ENCODE measurements at places on chromosomes 12 and 14. TPM values are rescaled to one million over a fixed set of nuclear protein-coding genes. Genes with fewer than 3 reads are reported as not detected.

GRCh38 chr12:130145731-130146130 is 16.5 kb upstream of the FZD10 start:
- DNase-seq, result no peak

GRCh38 chr12:125203145-125203765 is 138.0 kb downstream of the AACS start:
- DNase-seq, result no peak

GRCh38 chr12:109302358-109302757 is 6.7 kb downstream of the FOXN4 start:
- no peak for DNase-seq

- no peak for DNase-seq
Observed at GRCh38 chr12:111757361-111758119, 9.2 kb upstream of the ALDH2 start.

DNA sequence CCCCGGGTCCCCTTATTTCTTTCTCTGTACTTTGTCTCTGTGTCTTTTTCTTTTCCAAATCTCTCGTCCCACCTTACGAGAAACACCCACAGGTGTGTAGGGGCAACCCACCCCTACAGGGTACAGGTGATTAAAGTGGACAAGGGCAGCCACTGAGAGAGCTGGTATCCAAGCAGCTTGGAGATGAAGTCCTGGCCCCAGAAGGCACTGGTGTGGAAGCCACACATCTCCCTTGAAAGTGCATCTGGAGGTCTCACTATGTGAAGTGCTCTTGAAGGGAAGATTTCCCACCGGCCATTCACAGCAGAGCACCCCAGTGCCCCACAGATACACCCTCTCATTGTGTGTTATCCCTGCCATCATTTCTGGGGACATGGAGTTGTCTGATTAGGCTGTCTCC is 6.3 kb upstream of the BICD1 start:
- DNase-seq, result no peak

GRCh38 chr14:65170768-65171507 is 68.6 kb upstream of the MAX start:
- DNase-seq, result no peak

DNA sequence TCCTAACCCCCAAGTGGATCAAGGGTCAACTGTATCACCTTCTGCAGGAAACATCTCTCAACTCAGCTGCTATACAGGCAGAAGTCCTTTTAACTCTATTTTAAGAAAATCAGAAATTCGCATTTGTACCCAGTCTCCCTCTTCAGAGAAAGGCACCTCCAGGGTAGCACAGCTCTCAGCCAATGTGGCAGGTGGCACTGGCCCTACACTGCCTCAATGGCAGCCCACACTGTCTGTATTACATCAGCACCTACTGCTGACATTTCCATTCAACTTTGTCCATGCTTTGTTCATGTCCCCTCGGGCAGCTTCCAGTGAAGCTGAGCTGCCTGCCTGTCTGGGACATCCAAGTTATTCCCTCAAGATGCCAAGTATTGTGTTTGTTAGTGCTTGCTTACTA is 8.8 kb downstream of the SPTSSA start:
- DNase-seq, result no peak

DNA sequence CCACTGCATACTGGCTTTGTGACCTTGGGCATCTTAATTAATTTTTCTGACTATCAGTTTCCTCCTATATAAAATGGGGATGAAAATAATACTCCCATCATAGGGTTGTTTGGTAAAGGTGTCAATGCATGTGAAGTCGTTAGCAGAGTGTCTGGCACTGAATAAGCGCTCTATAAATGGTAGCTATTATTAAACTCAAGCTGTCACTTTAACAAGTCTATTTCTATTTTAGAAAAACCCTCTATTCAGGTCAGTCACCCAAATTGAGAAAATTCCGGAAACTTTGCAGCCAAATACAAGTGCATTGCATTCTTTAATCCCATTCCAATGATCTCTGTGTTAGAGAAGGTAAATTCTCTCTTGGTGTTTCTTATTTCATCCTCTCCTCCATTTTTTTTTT is 363.1 kb downstream of the SYT1 start:
- DNase-seq, result no peak

DNA sequence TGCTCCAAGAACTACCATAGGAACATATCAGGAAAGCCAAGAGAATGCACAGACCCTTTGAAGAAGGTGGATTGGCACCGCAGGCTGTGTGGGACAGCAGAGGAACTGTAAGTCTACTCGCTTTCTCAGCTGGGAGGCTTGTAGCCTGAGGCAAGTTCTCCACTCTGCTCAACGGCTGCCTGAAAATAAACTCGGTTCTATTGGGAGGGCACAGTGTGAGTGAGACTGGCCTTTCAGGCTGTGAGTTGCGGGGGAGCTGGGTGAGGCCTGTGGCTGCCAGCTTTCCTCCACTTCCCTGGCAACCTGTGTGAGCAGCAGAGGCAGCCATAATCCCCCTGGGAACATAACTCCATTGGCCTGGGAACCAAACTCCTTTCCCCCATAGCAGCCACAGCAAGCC is 132.1 kb downstream of the ANKS1B start:
- DNase-seq, result no peak

- DNase-seq, result peak; percentile 90
Observed at GRCh38 chr12:47820631-47821345, 1.1 kb upstream of the HDAC7 start.

DNA sequence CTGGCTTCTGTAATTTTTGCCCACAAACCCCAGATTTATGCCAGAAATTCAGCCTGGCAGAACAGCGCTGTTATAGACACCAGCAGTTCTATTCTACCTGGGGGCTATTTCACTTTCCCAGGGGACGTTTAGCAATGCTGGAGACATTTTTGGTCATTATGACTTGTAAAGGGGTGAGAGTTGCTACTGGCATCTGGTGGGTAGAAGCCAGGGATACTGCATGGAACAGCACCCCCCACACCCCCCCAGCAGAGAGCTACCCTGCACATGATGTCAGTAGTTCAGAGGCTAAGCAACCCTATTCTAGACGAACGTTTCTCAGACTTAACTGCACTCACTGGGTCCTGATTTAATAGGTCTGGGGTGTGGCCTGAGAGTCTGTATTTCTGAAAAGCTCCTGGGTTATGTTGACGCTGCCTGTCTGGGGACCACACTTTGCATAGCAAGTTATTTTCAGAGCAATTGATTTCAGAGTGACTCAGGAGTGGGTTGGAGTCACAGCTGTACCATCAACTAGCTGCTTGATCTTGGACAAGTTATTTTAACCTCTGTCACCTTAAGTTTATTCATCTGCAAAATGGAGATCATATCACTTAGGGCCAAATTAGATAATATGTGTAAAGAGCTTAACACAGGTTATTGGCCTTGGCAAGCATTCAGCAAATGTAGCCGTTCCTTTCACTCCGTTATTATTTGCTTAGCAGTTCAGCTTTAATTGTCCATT is 48.5 kb downstream of the CHST11 start:
- no peak for DNase-seq

DNA sequence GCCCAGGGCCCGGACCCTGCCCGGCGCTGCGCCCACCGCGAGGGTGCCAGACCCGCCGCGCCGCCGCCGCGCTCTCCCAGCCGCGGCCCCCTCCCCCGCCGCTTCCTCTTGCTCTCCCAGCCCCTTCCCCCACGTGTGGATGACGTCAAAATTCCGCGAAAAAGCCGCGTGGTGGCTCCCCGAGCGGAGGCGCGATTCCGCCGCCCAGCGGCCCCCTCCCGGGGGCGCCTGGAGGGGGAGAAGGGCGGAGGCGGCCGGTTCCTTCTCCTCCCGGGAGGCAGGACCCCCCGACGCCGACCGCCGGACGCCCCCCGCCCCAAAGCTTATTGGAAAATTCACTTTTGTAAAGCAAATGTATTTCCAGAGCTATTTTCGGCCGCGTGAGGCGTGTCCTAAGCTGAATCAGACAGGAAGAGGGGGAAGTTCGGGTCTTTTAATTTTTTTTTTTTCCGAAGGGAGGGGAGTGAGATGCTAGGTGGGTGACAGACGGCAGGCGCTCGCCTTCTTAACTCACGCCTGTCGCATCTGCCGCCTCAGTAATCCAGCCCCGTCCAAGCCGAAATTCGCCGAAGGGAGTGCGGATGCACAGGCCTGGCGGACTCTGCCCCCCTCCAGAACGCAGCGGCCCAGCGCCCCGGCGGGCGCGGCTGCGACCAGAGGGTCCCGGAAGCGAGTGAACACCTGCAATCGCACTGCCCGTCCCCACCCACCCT is 4.1 kb upstream of the CCND2 start:
- DNase-seq, result no peak

DNA sequence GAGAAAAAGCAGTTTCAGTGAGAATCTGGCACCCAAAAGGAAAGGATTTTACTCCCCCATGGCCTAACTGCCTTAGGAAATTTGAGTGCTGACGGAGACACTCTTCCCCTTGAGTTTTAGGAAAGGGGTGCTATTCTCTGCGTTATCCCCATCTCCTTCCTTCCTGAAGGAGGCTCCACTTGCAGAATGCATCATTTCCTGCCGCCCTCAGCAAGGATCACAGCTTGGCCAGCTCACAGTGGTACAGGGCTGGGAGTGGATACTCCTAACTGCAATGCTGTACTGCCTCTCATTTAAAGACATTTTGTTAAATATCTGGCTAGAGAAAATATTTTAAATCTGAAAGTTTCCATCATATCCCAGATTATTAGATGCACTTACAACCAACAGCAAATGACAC is 33.0 kb downstream of the RDH12 start:
- DNase-seq, result no peak

GRCh38 chr12:34097213-34097612 is 74.9 kb downstream of the ALG10 start:
- DNase-seq, result no peak

GRCh38 chr14:60221457-60221856 is 27.6 kb upstream of the PPM1A start:
- no peak for DNase-seq

GRCh38 chr14:70718383-70719118 is 76.8 kb downstream of the TTC9 start:
- no peak for DNase-seq

DNA sequence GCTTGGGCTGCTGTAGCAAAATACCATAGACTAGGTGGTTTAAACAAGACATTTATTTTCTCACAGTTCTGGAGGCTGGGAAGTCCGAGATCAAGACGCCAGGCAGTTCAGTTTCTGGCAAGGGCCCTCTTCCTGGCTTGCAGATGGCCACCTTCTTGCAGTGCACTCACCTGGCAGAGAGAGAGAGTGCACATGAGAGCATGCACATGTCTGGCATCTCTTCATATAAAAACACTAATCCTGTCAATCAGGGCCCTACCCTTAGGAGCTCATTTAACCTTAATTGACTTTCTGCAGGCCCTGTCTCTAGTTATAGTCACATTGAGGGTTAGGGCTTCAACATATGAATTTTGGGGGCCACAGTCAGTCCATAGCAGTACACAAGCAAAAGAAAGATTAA is 12.4 kb upstream of the EVL start:
- no peak for DNase-seq

- no peak for DNase-seq
Observed at GRCh38 chr14:64830961-64831360, 48.7 kb downstream of the SPTB start.

GRCh38 chr12:120539303-120539702 is 5.1 kb downstream of the RNF10 start:
- no peak for DNase-seq

- no peak for DNase-seq
Observed at GRCh38 chr14:66003082-66003730, 483.0 kb upstream of the CCDC196 start.

DNA sequence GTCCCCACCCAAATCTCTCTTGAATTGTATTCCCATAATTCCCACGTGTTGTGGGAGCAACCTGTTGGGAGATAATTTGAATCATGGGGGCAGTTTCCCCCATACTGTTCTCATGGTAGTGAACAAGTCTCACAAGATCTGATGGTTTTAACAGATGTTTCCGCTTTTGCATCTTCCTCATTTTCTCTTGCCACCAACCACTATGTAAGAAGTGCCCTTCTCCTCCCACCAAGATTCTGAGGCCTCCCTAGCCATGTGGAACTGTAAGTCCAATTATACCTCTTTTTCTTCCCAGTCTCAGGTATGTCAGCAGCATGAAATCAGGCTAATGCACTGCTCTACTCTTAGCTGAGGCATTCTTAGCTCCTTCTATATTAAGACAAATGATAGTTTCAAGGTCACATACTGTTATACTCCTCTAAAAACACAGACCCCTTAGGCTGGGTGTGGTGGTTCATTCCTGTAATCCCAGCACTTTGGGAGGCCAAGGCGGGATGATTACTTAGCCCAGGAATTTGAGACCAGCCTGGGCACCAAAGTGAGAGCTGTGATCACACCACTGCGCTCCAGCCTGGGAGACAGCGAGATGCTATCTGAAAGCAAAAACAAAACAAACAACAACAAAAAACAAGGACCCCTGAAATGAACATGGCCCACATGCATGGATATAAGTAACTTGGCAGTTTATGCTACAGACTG is 3.6 kb downstream of the SCAF11 start:
- no peak for DNase-seq

DNA sequence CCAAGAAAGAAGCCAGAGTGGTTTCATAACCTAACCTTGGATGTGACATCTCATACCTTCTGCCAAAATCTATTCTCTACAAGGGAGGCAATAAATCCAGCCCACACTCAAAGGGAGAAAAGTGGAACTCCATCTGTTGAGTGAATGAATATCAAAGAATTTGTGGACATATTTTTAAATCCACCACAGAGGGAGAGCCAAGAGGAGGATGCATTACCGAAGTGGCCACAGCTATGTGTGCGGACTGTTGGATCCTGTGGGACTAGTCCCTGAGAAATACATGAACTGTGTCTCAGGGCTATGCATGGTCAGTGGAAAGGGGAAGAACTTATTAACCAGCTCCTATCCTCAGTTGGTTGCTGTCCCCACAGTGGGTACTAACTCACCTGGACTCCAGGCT is 273.9 kb downstream of the NUAK1 start:
- DNase-seq, result no peak

GRCh38 chr14:26594148-26594547 is 3.7 kb downstream of the NOVA1 start:
- DNase-seq, result no peak

TAS2R9 gene
- not detected for total RNA-seq

TAS2R8 gene
- total RNA-seq, result not detected

CCDC197 gene
- total RNA-seq, result not detected

GARIN6 gene
- not detected for total RNA-seq

PLCZ1 gene
- total RNA-seq, result not detected

UNG gene
- 101 TPM for total RNA-seq

TPH2 gene
- total RNA-seq, result not detected

VWF gene
- 0.06 TPM for total RNA-seq

PZP gene
- total RNA-seq, result not detected

TPPP2 gene
- not detected for total RNA-seq

PELI2 gene
- total RNA-seq, result 4.2 TPM

FBRSL1 gene
- total RNA-seq, result 57.4 TPM

All from epithelial cell of proximal tubule (primary cell).